ENCODE measurements at places on chromosomes 1 and 21.

DNA sequence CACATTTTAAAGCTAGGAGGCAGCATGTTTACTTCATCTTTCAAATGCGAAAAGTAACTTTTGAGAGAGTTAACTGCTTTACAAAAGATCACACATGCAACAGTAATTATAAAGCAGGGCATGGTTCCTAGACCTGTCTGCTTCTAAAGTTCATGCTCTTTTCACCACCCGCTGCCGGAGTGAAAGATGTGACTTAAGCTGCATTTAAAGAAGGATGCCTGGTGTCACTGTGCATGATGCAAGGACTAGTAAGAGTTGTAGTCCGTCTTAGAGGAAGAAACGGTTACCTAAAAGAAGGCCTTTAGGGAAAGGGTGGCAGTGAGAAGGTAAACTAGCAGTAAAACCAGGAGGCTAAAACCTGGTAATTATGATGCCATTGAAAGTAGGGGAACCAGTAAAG, 1689.1 kb downstream of the KCNT2 start:
- DNase-seq, result no peak

- no peak for DNase-seq
Observed at GRCh38 chr1:68313735-68314134, 81.4 kb upstream of the WLS start.

DNA sequence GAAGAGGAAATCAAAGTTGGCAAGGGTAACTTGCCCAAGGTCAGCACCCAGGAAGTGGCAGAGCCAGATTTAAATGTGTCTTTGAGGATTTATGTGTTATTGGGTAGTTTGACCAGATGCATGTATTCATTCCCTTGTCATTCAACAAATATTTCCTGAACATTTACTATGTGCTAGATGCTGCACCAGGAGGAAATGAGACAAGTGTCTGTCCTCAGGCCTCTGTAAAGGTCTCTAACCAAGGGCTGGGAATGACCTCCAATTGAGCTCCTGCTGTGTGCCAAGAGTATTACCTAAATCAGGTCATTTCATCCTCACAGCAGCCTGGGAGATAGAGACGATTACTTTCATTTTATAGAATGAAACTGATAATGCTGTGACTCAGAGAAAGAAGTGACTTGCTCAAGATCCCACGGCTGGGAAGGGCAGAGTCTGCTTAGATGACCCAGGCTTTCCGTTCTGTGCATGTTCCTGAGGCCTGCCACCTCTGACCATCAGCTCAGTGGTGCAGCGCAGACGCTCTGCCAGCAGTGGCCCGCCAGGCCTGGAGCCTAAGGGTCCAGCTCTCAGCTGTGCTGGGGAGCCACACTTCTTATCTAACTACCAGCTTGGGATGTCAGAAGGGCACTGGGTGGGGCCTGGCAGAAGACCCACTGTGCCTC, 3.5 kb upstream of the TTC22 start:
- no peak for DNase-seq

- DNase-seq, result no peak
Observed at GRCh38 chr1:22788254-22788661, 77.6 kb downstream of the EPHB2 start.

- no peak for DNase-seq
Observed at GRCh38 chr1:6585081-6585722, 5.4 kb downstream of the ZBTB48 start.

- no peak for DNase-seq
Observed at GRCh38 chr1:51924455-51924854, 45.9 kb upstream of the NRDC start.

GRCh38 chr1:185824106-185824505, 89.9 kb downstream of the HMCN1 start:
- DNase-seq, result no peak

- DNase-seq, result no peak
Observed at GRCh38 chr1:171841931-171842761, 848 bp downstream of the DNM3 start.

Measured in iPS DF 6.9 (cell line).